Stimulated activated CD8-positive, alpha-beta memory T cell treated with anti-CD3 and anti-CD28 coated beads, Interleukin-4, amount 100 ng/mL, for 4 hours (primary cell): ENCODE measurements at places on chromosomes 12 and 14.

DNA sequence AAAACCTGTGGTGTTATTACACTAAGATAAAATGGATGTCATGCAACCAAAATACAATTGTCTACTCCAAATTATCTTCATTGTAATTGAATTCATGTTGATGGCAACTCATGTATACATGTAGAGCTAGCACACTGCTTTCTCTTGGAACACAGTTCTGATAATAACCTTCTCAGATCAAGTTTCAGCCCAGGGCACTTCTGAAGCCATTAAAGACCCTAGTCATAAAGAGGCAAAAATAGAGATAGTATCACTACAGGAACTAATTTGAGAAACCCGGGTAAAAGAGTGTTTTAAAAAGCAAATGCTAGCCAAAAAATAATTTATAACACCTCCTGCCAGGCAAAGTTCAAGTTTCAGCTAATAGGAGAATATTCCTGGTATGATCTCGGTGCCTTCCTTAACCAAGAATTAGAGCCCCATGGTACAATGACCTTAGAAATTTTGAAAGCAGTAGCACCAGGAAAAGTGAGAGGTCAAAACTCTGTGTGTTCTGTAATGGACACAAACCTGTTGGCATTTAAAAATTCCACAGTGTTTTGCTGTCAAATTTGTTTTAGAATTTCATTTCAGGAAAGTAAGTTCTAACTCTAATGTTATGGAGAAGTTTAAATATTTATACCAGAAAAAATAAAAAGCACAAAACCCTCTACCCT, 105.0 kb upstream of the FRMD6 start:
- no peak for DNase-seq

DNA sequence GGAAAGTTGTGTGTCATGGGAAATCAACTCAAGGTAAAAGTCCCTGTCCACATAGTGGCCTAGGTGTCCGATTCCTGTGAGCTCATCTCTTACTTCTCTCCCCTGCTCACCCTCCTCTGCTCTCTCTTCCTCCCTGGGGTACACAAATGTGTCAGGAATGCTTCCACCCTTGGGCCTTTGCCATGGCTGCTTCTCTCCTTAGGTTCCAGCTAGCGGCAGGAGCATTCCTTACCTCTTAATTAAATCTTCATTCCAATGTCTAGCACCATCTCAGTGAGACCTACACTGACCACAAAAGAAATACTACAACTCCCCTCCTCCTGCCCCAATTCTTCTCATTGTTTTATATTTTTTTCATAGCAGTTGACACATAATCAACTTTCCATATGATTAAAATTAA, 298.6 kb downstream of the PDZRN4 start:
- no peak for DNase-seq

- peak; percentile 12 for DNase-seq
Observed at GRCh38 chr14:65824285-65824977, 411.9 kb downstream of the FUT8 start.

DNA sequence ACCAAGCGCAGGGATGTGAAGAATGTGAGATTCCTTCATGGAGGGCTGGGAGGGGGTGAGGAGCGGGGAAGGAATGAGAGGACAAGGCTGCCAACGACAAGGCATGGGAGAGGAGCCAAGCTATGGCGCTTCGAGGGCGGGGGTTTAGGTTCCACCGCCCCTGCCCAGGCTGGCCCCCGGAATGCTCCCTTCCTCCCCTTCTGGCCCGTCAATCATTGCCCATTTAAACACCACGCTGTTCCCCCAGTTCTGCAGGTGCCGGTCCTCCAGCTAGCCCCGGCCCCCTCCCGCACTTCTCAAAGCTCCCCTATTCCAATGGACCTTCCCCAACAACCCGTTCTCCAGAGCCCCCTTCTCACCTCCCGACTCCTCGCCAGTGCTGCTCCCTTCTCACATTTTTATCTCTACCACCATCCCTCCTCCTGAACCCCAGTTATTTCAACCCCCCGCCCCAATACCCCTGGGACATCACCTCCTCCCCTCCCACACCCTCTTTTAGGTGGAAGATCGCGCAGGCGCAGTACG, 428 bp downstream of the RNF41 start:
- no peak for DNase-seq

- no peak for DNase-seq
Observed at GRCh38 chr12:129096968-129097367, 243.7 kb downstream of the GLT1D1 start.

DNA sequence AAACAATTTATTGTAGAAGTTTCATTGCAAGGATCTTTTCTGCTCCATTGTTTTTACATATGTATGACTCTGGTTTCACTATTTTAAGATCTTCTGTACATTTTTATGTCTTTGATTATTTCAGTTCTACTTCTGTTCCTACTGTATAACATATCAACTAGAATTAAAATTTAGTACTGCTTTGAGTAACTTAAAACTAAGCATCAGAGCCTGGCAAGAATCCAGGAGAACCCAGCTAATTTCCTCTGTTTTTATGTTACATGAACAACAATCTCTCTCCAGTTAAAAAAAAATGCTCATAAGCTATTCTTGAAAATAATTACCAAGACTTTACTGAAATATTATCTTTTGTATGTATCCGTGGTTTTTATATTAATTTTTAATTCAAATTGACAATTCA, 370.7 kb downstream of the TMTC2 start:
- no peak for DNase-seq

DNA sequence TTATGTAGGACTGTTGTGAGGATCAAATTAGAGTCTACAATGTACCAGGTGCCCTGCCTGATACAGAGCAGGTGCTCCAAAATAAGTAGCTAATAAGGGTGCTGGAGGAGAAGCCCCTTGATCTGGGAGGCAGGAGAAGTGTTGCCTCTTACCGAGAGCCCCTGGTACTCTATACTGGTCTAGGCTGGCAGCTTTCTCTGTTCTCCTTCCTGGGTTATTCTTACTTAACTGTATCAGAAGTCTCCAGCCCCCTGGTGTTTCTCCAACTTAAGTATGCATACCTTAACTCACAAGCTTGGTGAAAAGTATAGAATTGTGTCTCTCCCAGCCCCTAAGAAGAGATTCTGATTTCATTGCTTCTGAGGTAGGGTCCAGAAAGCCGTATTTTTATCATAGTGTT, 254.9 kb downstream of the LRIG3 start:
- DNase-seq = no peak

GRCh38 chr12:123150275-123150743, 581 bp downstream of the PITPNM2 start:
- DNase-seq = no peak

DNA sequence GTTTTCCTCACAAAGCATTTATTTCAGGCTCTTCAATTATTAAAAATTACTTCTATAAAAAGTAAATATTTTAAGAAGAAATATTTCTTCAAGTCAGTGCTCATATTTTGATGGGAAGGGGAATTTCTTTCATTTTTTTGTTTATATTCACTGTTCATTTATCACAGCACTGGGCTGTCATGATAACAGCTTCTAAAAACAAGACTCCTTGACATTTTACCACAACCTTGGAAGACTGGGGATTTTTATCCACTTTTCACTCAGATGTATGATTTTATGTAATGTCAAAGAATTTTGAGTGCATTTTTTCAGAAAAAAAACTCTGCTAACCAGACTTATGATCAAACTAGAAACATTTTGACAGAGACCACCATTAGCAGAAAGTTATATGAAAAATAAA, 149.7 kb downstream of the PHLDA1 start:
- no peak for DNase-seq

DNA sequence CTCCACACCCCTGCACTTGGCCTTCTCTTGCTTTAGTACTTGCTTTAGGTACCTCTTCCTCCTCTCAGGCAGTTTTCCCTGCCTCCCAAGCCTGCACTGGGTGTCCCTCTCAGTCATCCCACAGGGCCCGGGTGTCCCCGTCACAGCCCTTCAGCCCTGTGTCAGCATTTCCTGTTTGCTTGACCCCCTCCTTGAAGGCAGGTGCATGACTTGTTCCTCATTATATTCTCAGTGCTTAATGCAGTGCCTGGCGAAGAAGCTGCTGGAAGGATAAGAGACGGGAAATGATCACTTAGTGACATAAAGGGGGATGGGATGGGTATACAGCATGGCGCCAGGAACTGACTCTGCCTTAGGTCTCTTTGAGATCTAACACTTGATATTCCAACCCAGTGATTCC, 61.5 kb downstream of the IQSEC3 start:
- DNase-seq = no peak

- no peak for DNase-seq
Observed at GRCh38 chr12:50926415-50926814, 25.9 kb upstream of the HIGD1C start.

DNA sequence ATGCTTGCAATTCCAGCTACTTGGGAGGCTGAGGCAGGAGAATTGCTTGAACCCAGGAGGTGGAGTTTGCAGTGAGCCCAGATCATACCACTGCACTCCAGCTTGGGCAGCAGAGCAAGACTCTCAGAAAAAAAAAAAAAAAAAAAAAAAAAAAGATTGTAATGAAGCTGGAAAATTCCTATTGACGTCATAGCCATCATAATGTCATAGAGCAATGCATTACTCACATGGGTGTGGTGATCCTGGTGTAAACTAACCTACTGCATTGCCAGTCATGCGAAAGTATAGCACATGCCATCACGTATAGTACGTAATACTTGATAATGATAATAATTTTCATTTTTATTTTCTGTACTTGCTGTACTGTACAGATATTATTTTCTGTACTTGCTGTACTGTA, 42.7 kb upstream of the NID2 start:
- DNase-seq = no peak

DNA sequence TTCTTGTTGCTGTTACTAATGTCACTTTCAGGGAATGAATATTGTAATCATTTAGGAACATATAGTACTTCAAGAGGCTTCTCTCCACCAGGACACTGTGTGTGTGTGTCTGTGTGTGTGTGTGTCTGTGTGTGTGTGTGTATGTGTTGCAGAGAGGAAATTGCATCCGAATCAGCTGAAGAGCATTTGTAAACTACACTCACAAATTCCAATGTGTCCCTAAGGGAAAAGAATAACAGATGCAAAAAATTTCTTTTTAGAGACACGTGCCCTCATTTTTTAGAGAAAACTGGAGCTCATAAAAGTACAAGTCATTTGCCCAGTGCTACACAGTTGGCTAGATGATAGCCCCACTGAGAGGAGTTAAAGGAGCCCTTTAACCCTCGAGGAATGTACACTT, 168.8 kb downstream of the ANO4 start:
- DNase-seq = no peak

DNA sequence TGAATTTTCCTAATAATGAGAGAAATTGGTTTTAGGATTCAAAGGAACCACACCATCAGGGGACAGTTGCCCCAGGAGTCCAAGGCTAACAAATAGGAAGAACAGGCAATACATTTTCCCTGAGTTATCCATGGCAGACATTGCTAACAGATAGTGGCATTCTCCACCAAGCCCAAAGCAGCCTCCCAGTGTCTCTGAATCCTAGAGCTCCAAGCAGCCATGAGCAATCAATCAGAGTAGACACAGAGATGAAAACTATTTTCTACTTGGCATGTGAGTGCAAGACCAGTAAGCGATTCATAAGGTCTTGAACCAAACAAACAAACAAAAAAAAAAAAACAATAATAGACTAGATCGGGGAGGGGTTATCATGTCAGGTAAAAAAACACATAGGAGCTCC, 515.7 kb downstream of the MED13L start:
- DNase-seq = no peak

- peak; percentile 57 for DNase-seq
Observed at GRCh38 chr12:48817873-48818830, at the start of gene CACNB3. TSS of gene CACNB3 (plus strand) at chr12:48818496. CDS start at chr12:48818930, 434 bp downstream.

DNA sequence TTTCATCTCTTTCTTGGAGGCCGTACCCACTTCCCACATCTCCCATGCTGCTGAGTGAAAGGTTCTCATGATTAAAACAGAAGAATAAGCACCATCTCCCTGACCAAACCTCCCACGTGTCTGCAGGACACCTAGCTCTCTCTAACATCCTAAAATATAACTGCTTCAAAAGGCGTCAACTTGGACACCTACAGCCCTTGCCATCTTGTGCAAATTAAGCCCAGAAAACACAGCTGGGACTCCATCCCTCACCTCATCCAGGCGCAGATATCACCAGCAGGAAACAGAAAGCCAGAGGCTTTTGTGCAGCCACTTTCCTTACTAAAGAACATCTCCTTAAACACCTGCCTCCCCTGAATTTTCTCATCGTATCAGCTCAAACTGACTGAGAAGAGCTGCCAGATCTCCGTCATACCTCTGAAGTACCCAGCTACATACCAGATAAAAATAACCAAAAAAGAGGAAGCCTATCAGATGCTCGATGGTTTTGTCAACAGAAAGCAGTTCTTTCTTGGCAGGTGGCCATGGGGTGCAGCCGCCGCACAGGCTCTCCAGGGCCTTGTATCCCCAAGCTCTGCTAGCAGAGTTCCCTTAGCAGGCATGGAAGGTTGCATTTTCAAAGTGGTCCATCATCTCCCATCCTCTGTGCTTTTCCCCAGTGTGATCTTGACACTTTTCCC, 28.8 kb downstream of the MAP3K9 start:
- DNase-seq = no peak

DNA sequence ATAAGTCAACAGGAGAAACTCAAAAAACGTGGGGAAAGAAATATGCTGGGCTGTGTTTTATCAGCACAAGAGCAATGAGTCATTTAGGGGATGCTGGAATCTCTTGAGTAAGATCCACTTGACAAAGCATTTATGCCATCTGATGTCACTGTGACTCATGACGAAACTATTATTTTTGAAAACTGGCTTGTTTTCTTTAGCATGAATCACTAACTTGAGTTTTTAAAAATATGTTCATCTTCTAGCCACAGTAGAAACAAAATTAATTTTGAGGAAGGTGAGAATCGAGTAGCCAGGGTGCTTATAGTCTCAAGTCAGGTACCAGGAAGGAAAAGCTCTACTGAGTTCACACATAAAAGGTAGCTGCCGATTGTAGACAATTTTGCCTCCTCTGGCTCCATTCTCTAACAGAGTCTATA, 456.2 kb upstream of the MGAT4C start:
- DNase-seq = no peak

DNA sequence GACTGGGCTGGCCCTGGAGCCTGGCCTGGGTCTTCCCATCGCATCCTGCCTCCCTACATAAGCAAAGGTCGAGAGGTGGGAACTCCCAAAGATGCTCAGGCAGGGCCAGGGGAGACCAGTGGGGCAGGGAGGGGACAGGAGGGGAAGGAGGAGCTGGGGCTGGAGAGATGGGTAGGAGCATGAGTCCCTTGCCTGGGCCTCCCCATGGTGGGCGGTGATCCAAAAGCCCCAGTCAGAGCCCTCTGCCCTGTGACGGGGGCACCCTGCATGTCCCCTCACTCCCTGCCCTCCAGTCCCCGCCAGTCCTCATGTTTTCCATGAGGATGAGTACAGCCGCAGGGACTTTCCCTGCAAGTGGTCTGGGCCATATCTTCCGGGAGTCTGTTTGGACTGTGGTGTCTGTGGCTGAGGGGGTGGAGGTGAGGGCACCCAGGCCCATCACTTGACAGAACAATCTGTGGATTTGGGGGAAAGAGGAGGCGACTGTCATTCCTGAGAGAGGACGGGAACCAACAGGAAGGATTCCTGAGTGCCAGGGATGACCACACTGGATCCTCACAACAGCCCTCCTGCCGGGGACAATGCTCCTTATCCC, 9.3 kb downstream of the BDKRB2 start:
- DNase-seq = no peak
